ENCODE measurements at places on chromosomes 12 and 14.

GRCh38 chr14:77151245-77151644 is 9.7 kb upstream of the ZDHHC22 start:
- DNase-seq = no peak

DNA sequence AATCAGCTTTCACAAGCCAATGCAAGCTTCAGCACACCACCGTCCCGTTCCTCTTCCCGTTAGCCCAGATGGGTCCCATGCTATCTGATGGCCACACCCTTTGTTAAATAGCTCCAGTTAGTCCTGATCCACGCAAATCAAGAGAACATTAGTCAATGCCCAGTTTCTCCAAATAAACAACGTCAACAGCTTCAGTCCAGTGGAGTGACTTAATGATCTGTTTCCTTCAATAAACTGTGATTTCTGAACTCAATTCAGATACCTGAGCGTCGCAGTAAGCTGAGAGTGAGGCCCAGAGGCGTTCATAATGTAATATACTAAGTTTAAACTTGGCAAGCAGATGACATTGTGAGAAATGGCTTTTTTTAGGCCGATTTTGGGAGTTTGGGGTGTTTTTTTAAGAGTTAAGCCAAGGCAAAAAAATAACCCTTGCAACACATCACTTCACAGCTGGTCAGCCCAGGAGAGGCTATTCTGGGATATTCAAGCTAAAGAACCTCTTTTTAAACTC is 112.3 kb downstream of the ZFP36L1 start:
- DNase-seq = no peak

DNA sequence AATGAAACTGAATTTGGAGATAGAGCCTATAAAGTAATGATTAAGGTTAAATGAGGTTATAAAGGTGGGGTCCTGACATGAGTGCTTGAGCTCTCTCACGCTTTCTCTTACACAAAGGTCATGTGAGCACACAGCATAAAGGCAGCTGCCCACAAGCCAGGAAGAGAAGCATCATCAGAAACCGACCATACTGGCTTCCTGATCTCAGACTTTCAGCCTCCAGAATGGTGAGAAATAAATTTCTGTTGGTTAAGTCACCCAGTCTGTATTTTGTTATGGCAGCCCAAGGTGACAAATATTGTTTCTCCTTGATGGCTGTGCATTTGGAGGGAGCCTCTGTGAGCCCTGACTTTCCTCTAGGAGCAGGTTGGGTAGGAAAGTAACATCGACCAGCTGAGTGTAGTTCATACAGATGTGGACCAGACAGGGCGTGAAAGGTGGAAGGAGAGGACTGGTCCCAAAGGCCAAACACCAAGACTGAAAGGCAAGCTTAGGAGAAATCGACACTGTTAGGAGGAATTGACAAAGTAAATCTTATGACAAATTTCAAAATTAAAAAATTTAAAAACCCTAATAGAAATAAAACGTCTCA is 97.6 kb upstream of the SLC38A2 start:
- DNase-seq = no peak

DNA sequence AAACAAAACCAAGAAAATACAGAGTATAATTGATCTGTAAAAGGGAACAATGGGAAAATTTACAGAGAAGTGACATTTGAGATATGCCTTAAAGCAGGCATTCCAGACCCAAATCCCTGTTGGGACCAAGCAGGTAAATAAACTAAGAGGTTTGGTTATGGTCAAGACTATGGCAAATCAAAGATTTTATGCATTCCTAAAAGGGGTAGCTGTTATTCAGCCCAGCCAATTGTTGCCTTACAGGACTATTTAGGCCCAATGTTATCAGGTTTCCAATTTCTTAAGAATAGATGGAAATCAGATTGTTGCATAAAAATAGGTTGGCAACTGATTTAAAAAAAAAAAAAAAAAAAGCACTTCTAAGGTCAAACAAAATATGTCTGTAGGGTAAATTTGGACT is 5.3 kb downstream of the DNAI7 start:
- no peak for DNase-seq

DNA sequence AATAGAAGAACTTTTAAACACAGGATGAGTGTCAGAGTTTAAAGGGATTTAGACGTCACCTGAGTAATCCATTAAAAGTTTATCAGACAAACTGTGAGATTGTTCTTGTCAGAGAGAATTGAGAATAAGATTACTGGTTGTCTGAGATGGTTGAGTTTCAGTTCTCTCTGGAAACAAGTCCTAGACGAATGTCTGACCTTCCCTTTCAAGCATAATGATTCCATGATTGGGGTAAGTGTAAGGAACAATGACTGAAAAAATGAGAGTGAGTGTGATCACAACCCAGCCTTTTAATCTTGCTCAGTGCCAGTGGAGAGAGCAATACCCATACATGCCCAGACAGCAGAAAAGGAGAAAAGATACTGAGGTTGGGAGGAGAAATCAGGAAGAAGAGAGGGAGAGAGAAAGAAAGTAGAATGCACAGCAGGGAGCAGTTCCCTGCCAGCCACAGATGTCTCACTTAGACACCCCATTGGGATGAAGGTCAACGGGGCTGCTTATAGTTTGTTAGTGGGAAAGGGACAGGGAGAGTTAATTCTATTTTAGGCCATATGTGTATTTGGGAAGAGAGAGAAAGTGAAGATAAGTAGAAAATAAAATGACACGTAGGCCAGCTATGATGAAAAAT is 4.3 kb downstream of the GRIP1 start:
- no peak for DNase-seq

- no peak for DNase-seq
Observed at GRCh38 chr14:93824518-93825234, 36.4 kb upstream of the PRIMA1 start.

GRCh38 chr12:53465679-53466078 is 13.8 kb downstream of the PCBP2 start:
- DNase-seq = no peak

- no peak for DNase-seq
Observed at GRCh38 chr12:119694111-119694510, 26.2 kb downstream of the PRKAB1 start.

DNA sequence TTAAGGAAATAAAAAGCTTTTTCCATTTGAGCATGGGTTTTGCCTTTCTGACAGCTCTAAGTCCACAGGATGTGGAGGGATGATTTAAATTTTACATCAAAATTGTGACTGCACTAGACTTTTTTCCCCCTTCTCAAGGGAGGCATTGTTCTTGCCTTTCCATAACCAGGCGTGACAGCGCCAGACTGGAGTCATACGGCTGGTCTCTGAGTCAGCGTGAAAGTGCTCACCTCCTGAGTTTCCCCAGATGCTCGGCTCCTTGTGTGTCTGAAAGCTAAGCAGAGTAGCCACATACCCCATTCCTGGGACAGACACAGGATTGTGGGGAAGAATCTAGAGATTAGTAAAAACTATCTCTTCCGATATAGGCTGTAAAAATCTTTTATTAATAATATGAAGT is 43.1 kb downstream of the SOX5 start:
- no peak for DNase-seq

DNA sequence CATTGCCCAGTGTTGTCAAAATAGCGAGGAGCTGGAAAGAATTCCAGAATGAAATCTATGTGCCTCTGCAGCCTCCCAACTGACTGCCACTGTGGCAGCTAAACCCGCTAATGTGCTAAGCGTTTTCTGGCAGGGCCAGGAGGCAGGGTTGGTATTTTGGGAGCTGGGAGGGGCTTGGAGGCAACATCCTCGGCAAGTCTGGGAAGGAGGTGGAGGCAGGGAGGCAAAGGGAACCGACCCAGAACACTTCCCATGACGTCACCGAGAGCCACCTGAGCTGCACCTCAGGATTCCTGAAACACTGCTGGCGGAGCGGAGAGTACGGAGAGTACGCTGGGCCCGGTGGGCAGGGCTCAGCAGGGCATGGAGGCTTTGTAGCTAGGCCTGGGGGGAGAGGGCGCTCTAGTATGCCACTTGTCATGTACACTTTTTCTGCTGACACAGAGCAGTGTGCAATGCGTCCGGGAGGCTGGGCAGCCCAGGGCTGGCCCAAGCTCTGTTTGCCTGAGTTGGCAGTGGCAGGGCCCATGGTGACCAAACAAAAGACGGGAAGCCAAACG is 81.5 kb downstream of the DPF3 start:
- no peak for DNase-seq

GRCh38 chr12:23703051-23703450 is 246.4 kb downstream of the SOX5 start:
- DNase-seq = no peak

DNA sequence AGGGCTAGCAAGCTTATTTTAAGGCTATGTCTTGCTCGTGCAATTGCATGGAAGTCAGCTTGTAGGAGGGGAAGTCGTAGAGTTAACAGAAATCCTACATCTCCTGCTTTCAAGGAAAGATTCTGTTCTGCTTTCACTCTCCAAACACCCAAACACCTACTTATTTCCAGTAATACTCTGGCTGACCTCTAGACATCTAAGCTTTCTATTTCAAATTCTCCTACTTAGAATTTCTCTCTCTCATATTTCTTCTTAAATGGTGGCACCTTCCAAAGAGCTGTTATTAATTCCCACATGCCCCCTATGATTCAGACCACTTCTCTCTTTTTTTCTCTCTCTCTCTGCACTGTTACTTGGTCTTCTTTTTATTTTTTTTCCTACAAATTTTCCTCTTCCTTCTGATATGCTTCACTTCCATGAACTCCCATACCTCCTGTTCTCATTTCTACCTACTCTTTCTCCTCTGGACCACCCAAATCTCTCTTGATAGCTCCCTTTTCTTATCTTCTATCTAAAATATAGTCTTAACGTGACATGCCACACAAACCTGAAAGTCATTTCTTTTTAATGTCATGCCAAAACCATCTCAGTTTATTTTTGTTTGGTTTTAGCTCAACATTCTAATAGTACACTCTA is 90.8 kb downstream of the RPS6KA5 start:
- DNase-seq = no peak

DNA sequence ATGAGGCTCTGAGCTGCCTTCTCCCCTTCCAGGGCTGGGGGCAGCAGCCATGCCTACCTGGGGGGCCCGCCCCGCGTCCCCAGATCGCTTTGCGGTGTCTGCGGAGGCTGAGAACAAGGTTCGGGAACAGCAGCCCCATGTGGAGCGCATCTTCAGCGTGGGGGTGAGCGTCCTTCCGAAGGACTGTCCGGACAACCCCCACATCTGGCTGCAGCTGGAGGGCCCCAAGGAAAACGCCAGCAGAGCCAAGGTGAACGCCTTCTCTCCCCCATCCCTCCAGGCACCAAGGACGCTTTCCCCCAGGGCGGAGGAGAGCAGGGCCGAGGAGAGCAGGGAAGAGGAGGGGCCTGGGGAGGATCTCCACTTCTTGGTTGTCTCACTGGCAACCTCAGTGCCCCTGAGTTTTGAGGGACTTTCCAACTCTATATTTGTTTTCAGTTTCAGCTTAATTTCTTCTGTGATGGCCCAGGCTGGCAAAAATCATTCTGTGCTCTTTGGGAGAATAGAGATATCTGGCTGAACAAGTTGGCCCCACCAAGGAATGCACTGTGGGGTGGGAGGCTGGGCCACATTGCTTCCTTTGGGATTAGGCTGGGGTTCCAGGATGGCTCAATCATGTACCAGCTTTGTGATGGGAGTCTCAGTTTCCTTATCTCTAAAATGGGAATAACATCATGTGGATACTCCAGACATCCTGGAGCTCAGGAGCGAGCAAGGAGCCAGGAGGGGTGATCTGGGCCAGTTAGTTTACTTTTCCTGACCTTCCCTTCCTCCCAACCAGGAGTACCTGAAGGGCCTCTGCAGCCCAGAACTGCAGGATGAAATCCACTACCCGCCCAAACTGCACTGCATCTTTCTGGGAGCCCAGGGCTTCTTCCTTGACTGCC is 1.2 kb downstream of the KHNYN start:
- DNase-seq = peak; percentile 52

DNA sequence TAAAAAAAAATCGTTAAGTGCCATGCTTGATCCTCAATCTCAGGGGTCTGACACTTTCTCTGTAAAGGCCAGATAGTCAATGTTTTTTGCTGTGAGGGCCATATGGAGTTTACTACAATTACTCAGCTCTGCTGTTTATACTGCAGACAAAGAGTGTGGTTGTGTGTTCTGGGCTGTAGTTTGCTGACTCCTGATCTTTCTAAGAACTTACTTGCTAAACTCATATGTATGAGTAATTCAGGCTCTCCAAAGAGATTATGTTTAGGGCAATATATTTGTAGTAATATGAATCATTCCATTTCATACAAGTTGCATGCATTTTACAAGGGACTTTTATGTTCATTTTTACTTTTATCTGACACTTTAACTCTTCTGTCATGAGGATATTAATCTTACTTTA is 188.2 kb downstream of the TMTC2 start:
- DNase-seq = no peak

GRCh38 chr14:54935958-54936357 is 33.3 kb upstream of the GCH1 start:
- no peak for DNase-seq

DNA sequence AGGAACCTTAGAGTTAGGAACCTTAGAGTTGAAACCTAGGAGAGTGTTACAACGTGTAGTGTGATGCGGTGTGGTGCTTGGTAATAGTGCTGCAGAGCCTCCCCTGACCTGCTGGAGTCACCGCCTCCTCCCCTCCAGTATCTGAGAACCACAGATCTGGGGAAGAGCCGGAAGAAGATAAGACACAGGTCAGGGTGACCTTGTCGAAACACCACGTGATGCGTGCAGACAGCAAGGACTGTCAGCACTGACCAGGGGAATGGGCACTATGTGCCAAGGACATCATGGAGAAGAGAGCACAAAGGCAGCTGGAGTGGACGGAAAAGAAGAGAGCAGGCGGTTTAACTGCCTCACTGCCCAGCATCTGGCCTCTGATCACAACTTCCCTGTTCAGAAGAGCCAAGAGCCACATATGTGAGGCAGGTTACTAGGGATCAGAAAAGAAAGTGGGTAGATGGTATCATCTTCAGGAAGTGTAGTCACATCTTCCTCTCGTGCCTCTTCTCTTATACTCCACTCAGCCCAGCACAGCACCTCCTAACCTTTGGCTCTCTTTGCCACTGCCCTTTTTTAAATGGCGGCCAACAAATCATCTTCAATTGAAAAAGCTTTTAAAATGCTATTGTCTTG is 93.7 kb downstream of the TESC start:
- no peak for DNase-seq

DNA sequence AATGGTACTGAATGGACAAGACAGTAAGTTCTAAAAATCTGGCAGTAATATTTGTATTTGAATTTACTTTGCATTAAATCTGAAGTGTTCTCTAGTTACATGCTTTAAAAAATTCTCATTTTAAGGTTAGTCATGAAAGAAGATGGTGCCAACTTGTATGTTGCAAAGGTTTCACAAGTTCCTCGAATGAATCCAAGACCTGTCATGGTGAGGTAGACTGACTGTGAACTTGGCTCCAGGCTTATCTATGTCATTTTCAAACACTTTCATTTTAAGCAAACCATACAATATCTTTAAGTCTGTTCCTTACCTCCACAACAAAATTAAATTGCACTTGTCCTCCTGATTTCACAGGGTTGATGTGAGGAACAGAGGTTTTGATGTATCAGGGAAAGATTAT is 23.4 kb downstream of the CLEC2D start:
- DNase-seq = no peak

DNA sequence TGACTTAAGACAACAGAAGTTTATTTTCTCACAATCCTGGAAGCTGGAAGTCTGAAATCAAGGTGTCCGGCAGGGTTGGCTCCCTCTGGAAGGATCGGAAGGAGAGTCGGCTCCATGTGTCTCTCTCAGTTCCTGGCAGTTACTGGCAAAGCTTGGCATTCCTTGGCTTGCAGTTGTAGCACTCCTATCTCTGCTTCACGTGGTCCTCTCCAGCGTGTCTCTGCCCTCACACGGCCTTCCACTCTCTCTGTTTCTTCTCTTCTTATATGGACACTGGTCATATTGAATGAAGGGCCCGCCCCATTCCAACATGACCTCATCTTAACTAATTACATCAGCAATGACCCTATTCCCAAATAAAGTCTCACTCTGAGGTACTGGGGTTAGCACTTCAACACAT is 60.1 kb upstream of the TUNAR start:
- DNase-seq = no peak

Data from stimulated activated CD4-positive, alpha-beta T cell treated with anti-CD3 and anti-CD28 coated beads, TNF-alpha, amount 100 ng/mL, for 4 hours (primary cell).